ENCODE measurements at places on chromosomes 11 and 22. TPM values are rescaled to one million over a fixed set of nuclear protein-coding genes. Genes with fewer than 3 reads are reported as not detected.
A peak's percentile ranks its signal among the peaks of the same experiment; 100 is the strongest.

DNA sequence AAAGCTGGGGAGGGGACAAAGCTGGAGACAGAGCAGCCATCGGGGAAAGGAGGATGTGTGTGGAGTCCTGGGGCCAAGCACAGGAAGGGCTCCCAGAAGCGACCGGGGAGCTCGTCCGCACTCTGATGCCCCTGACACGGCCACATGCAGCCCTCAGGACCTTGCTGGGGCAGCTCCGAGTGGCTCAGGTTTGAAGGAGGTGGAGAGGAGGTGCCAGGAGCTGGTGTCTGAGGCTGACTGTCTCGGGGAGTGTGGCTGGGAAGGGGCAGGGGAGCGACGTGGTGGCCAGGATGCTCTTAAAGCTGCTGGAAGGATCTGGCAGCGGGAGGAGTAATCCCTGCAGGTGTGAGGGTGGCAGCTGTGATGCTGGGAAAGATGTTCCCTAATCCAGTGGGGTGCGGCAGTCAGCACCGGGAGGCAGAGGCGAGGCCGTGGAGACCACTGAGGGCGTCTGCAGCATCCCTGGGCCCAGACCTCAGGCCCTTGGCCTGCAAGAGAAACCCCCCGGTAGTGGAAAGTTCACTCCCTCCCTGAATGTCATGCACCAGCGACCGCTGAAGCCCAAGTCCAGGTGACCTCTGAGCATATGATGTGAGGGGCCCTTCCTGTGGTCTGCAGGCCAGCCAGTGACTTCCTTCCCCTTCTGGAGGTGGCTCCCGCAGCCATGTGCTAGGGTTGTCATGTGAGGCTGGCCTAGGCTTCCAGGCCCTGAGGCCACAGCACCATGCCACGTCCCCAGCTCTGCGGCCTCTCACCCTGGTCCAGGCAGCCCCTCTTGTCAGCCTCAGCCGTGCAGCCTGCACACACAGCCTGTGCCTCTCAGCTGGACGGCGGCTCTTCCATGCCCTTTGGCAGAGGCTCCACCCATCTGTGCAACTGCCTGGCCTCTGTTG, 17.2 kb upstream of the CTSD start:
- DNase-seq: no peak

MPEG1 gene
- 0.68 TPM for polyA plus RNA-seq

- no peak for DNase-seq
Observed at GRCh38 chr11:88384004-88384668, 46.6 kb upstream of the CTSC start.

DNA sequence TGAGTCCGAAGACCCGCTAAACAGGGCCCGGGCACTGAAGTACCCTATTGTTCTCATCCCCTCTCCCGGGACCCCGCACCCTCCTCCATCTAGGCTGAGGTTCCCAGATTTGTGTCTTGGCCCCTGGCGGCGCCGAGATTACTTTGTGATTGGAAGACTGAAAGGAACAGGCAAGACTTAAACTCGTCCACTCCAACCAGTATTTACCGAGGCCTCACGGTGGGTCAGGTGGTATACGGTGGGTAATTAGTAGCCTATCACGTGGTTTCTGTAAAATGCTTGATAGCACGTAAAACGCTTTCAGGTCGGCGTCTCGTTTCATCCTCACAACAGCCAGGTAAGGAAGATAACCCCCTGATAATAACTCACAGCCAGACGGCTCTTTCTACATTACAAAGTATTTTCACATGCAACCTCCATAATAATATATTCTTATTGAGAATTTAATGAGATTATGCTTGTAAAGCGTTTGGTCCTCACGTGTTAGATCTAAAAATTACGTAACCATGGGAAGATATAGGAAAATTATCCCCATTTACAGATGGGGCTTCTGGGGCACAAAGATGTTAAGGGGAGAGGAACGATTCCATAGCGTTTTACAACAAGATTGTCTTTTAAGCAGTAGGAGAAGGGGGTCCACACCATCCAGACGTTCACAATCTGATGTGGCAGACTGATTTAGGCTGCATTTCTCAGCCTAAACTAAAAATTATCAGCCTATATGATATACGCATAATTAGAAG, 642 bp upstream of the PIK3C2A start:
- no peak for DNase-seq

DNA sequence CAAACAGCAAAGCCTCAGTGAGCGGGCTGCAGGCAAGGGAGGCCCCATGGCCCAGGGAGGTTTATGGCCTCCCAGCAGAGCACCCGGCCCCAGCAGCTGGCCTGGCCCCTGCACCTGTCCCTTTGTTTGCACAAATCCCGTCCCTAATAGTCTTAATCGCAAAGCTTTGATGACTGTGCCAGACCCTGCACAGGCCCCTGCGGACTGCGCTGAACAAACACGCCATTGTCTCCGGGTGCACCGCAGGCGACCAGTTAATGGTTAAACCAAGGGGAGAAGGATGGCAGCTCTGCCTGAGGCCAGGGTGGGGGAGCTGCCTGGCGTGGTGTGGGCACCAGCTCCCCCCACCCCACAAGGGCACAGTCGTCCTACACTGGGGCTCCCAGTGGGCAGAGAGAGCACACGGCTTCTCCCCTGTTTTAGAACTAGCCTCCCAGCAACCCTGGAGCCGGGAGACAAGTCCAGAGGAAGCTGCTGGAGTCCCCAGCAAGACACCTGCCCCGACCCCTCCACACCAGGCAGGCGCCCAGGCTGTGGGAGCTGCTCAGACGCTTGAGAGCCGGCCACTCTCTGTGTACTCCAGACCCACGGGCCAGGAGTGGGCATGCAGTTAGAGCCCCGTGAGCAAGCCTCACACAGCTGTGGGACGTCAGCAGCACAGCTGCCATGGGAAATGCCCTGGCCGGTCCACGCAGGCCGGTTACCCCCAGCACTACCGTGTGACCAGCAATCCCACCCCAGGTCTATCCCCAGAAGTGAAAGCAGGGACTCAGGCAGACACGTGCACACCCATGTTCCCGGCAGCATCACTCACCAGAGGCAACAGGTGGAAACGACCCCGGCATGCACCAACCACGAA, 39.7 kb upstream of the TH start:
- peak; percentile 65 for DNase-seq

DNA sequence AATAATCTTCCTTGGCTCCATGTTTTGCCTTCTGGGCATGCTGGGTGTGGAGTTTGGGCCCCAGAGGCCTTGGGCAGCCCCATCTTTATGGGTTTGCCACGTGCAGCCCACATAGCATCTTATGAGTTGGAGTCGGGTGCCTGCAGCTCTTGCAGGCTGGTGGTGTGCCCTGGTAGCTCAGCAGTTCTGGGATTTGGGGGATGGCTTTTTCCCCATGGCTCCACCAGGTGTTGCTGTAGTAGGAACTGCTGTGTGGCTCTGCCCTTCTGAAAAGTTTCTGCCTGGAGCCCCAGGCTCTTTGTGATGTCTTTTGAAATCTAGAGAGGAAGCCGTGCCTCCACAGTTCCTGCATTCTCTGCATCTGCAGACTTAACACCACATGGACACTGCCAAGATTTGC, 16.8 kb downstream of the EED start:
- DNase-seq: no peak

MB gene
- 1.5 TPM for polyA plus RNA-seq

OR5P2 gene
- not detected for polyA plus RNA-seq

DNA sequence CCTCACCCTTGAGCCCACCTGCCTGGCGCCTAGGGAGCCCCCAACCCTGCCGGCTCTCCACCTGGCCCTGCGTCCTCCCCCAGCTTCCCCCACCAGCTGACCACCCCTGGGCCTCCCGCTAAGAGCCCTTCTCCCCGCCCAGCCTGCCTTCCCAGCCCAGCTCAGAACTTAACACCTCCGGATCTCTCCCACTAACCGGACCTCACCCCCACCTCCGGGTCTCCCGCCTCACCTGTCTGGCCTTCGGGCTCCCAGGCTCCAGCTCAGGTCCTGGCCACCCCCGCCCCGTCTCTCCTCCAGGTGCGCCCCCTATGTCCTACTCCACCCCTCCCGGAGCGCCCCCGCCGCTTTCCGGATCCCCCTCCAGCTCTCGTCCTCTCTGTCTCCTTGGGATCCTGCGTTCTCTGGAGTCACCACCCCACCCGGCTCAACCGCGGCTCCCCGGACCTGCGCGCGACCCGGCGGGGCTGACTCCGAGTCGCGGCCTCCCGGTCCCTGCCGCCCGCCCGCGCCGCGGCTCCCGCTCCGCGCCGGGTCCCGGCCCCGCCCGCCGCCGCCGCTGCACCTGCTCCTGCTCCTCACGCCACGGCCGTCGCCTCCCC, at the start of gene KCNJ11:
TSS of gene KCNJ11 (minus strand) at position 51 of the 602 bp plus-strand sequence. CDS start 568 bp downstream, outside the sequence.
- DNase-seq: peak; percentile 68

DNA sequence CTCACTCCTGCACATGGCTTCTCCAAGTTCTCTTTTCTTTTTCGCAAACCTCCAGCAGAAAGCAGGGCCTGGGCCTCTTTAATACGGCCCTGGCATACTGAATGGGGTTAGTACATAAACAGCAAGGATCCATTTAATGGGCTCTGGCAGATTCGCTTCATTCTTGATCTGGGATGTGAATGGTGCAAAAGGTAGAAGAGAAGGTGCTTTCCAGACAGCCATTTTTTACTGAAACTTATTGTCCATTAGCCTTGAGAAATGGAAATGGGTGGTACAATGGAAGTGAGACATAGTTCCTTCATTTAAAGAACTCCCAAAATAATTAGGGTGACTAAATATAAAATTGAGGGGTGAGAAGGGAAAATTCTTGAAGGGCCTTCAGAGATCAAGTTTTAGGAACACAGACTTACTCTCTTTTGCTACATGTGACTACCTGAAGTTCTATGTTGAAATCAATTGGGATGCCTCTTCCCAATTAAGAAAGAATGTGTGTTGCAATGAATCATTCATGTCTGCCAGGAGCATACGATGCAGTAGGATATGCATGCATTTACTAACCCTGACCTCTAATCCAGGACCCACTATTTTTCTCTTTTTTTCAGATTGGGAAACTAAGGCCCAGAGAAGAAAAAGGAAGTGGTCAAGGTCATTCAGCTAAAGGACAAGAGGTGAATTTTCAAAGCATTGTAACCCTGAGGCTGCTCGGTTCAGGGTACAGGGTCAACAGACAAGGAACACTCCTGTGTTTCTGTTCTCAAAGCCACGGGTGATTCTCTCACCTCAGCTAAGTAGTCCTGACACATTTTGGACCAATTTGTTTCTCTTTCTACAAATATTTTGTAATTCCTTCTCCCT, 144.1 kb downstream of the BBOX1 start:
- DNase-seq: no peak

MMP12 gene
- polyA plus RNA-seq: not detected

- DNase-seq: no peak
Observed at GRCh38 chr11:45451766-45452440, 165.8 kb upstream of the SYT13 start.

PANX3 gene
- polyA plus RNA-seq: not detected

DNA sequence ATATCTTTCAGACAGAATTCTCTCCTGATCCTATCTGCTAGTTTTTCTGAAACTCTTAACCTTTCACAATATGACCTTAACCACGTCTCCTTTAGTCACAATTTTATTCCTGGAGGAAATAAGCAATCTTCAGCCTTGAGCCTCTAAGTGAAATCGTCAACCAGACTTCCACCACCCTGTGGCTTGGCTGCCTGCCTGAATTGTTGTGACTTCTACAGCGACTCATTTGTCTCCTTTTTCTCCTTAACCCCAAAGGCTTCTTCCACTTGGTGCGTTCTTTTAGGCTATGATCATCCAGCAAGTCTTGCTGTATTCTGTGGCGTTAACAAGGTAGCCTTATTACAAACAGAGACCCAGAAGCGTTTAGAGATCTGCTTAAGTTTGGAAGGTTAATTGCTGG, 535.1 kb upstream of the ARHGAP42 start:
- no peak for DNase-seq

CAPN1 gene
- 144 TPM for polyA plus RNA-seq

DNA sequence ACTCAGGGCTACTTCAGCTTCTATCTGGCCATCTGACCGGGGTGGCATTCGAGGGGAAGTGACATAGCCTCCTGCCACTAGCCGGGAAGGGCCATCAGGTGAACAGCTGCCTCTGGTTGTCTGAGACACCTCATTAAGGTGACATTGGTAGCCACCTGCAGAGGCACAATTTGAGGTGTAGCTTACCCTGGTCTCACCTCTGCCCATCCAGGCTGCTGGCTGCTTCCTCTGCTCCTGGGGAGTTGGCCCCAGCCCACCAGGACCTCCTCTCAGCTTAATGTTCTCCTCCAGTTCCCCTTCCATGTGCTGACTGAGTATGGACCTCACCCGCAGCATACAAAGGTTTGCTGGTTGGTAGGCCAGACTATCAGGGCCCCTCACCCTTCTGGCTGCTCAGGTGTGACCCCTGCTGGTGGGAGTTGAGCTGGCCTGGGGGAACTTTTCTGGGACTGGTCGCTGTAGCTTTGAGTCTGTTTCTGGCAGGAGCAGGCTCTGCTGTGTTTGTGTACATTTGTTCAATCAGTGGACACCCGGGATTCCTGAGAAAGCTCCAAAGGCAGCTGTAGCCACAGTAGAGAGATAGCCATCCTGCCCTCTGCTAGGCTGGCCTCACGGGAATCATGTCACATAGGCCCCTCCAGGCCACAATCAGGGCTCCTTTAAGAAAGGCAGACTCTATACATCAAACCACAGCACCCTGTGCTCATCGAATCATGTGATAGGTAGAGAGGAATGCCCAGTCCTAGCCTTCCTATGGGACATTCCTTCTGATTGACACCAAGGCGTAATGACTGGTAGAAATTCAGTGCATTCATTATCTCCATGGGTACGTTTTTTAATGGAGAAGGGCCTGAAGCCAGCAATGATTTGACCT, 295.1 kb upstream of the PLET1 start:
- DNase-seq: peak; percentile 66
